ENCODE measurements at places on chromosomes 11 and 22. TPM values are rescaled to one million over a fixed set of nuclear protein-coding genes. Genes with fewer than 3 reads are reported as not detected.

Gene IL18
- 4.6 TPM for total RNA-seq

Gene JOSD1
- total RNA-seq = 53.6 TPM

Gene APOA4
- total RNA-seq = not detected

Gene FAM111A
- 69.7 TPM for total RNA-seq

Gene C11orf86
- total RNA-seq = not detected

Gene OR2AG2
- not detected for total RNA-seq

Gene EFCAB6
- total RNA-seq = 0.12 TPM

Gene CCDC188
- total RNA-seq = not detected

Gene MYO18B
- total RNA-seq = 0.43 TPM

Gene KCNK4
- total RNA-seq = not detected

Gene NXPE1
- total RNA-seq = not detected

Gene SEPTIN3
- total RNA-seq = 0.25 TPM

Gene TCN1
- total RNA-seq = not detected

Gene MUC6
- not detected for total RNA-seq

Gene CARD10
- 0.38 TPM for total RNA-seq

Gene SLN
- not detected for total RNA-seq

Gene TMEM45B
- not detected for total RNA-seq

Gene C1QTNF5
- total RNA-seq = not detected

Gene APOA1
- not detected for total RNA-seq

Gene WNT11
- total RNA-seq = 0.57 TPM

Gene OR51E2
- not detected for total RNA-seq

Gene P2RY2
- total RNA-seq = 0.20 TPM

Gene HEPHL1
- total RNA-seq = not detected

Gene FUT4
- total RNA-seq = 6.5 TPM

Gene MS4A12
- not detected for total RNA-seq

Gene NDUFC2
- total RNA-seq = 187 TPM

Gene PAFAH1B2
- total RNA-seq = 60.6 TPM
